ENCODE measurements at places on chromosomes 1 and 21.

GRCh38 chr1:69403756-69404320, 163.9 kb upstream of the LRRC7 start:
- no peaks in the 10 kb centered on the region for H3K36me3 ChIP-seq
- DNase-seq: no peak
- H3K27ac ChIP-seq: no peak overlapping the region
- H3K4me3 ChIP-seq: no peak overlapping the region
- no peaks in the 10 kb centered on the region for H3K27me3 ChIP-seq

DNA sequence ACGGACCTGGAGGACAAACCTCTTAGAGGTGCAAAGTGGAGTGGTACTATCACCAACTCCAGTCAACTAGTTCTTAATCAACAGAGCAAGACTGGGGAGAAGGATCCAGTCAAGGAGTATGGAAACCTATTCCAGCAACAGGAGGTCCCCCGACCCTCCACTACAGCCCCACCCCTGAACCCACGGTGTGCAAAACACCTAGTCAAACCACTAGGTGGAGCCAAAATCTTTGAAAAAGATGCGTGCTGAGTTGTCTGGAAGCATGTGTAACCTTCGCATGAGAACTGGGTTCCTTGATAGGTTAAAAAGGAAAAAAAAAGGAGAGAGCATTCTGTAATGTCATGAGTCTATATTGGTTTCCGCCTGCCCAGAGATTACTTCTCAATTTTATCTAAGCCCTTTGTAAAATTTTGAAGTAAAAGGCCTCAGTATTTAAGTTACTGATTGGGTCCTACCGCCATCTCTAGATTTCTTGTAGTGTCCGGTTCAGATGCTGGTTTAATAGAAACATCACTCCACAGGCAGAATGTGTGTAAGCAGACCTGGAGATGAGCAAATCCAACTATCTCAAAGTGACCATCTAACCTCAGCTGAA, 81.9 kb upstream of the HAO2 start:
- DNase-seq: peak; percentile 48
- no peaks in the 10 kb centered on the region for H3K36me3 ChIP-seq
- no peaks in the 10 kb centered on the region for H3K4me1 ChIP-seq

GRCh38 chr1:15436881-15437442, 1.3 kb upstream of the CTRC start:
- DNase-seq: no peak
- no peaks in the 10 kb centered on the region for H3K27me3 ChIP-seq
- no peaks in the 10 kb centered on the region for H3K4me1 ChIP-seq
- no peaks in the 10 kb centered on the region for H3K36me3 ChIP-seq
- no peak overlapping the region for H3K27ac ChIP-seq

DNA sequence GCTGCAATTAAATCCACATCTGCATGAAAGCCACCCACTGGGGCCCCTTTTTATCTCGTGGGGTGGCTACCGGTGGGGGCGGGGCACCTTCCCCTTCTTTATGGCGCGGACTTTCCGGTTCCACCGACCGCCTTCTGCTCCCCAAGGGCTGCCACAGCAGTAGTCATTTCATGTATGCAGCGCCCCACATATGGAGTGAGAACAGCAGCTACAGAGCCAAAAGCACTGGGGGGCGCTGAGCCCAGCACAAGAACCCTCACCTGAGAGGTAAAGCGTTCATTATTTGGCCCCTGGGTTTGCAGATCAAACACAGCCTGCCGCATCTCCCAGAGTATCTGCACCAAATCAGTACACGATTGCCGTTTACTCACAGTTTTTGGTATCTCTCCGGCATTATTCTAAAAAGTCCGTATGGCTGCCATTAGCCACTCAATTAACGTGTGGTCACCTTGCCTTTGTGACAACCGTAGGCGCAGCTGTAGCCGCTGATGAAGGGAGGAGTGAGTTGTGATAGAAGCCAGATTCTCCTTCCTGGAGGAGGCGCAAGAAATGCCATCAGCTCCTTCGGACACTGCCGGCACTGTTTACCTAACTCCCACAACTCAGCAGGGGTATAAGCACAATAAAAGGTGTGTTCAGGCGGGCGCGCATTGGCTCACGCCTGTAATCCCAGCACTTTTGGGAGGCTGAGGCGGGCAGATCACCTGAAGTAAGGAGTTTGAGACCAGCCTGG, 30.4 kb upstream of the CR2 start:
- H3K27me3 ChIP-seq: no peaks in the 10 kb centered on the region
- no peak for DNase-seq
- no peak overlapping the region for H3K27ac ChIP-seq
- no peaks in the 10 kb centered on the region for H3K4me1 ChIP-seq
- H3K4me3 ChIP-seq: no peak overlapping the region

DNA sequence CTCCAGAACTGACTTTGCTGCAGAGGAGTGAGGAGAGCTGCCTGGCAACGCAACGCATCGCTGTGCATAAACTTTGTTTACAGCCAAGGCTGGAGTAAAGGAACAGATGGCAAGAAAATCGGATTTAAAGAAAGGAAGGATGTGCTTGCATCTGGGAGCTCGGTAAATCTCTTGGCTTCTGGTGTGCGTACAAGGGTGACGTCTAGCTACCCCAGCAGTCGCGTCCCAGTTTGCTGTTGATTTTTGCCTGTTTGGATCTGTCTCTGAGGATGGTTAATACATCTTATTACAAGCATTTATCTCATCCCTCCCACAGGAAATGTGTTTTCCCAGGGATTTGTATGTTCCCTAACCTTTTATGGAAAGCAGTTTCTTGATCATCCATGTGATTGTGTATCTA, 73.3 kb upstream of the RALGPS2 start:
- H3K4me1 ChIP-seq: no peaks in the 10 kb centered on the region
- H3K27me3 ChIP-seq: no peaks in the 10 kb centered on the region
- no peak overlapping the region for H3K27ac ChIP-seq
- no peaks in the 10 kb centered on the region for H3K36me3 ChIP-seq
- no peak for DNase-seq
- no peak overlapping the region for H3K4me3 ChIP-seq

All from MM.1S (cell line).